ENCODE measurements at places on chromosomes 6 and 20.

GRCh38 chr6:17281497-17282481 lies 628 bp downstream of the RBM24 start:
- DNase-seq, result no peak

GRCh38 chr6:14224359-14225103 lies 107.0 kb downstream of the CD83 start:
- DNase-seq, result no peak

GRCh38 chr6:9593554-9593953 lies 821.3 kb downstream of the TFAP2A start:
- no peak for DNase-seq

DNA sequence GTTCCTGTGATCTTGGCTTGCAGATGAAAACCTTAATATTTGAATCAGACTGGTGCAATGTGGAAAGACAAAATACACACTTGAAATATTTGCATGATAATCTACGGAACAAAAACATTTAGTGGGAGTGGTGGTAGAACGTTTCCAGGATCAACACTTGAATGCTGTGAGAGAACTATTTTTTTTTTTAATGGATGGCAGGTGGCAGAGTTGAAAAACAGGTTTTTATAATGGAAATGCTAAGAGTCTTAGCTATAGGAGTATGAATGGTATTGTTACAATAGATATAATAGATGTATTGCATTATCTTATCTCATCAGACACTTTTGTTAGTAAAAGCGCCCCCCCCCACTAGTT lies 49.2 kb downstream of the CDKAL1 start:
- no peak for DNase-seq

DNA sequence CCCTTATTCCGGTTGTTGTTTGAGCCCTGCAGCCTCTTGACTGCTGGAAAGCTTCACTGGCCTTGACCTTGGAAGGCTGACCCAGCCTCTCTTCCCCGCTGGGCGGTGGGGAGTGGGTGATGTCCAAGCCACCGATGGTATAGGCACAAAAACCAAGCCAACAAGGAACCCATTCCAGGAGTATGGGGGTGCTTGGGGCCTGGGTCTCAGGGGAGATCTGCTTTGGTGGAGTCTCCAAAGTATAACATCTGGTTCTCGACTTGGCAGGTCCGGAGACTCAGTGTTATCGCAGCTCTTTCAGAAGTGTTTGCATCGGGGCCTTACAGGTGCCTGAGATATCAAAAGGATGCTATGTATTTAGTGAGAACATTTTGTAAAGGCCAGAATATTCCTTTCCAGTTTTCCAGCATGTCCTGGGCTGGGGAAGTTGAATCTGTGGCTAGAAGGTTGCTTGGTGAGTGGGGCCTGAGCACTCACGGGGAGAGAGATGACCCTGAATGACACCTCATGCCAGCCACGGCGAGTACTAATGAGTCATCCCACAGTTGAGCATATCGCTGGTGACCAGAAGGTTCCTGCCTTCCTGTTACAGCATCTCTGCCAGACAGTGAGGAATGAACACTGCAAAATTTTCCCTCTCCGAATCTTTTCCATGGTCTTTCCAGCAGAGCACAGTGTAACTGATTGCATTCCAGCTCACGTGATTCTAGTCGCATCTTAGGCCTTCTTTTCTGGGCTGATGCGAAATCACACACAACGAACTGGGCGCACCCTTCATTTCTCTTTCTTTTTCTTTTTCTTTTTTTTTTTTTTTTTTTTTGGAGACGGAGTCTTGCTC lies 133.9 kb downstream of the ZDHHC14 start:
- DNase-seq, result no peak

DNA sequence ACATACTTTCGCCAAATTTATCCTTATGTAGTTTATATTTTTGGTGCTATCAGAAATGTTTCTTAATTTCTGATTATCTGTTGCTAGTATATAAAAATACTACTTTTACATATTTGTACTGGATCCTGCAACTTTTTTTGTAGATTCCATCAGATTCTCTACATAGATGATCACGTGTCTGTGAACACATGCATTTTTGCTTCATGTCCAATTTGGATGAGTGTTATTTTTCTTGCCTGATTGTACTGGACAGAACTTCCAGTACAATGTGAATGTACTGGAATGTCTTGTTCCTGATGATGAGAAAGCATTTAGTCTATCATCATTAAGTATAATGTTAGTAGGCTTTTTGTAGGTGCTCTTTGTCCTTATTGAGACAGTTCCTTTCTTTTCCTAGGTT lies 25.0 kb upstream of the SSR1 start:
- no peak for DNase-seq

DNA sequence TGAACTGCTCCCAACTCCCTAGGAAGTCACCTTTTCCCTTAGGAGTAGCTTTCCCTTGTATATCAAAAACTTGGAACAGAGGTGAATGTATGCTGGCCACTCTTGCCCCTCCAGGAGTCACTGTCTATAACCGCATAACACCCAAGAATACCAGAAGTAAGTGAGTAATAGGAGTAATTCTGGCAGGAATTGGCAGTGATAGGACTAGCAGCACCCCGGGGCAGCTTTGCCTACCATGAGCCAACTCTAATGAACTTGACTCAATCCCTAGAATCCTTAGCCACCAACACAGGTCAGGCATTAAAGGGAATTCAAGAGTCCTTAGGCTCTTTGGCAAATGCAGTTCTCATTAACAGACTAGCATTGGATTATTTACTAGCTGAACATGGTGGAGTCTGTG lies 28.8 kb upstream of the CD164 start:
- no peak for DNase-seq

- no peak for DNase-seq
Observed at GRCh38 chr20:13333793-13334192, 112.7 kb downstream of the ISM1 start.

DNA sequence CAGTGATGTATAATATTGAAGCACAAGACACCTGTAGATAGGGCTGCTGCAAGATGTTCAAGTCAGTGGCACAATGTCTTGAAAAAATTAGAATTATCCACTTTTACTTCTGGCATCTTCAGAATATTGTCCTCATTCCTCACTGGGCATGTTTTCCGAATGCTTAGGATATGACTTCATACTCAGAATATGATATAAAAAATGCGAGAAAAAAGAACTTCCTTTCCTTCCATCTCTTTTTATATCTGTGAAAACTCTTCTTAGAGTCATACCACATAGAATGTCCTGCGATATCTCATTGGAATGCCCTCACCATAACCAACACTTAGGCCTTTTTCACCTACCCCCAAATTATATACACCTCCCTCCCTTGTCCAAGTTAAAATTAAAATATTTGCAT lies 4.6 kb downstream of the MAS1L start:
- DNase-seq, result no peak

DNA sequence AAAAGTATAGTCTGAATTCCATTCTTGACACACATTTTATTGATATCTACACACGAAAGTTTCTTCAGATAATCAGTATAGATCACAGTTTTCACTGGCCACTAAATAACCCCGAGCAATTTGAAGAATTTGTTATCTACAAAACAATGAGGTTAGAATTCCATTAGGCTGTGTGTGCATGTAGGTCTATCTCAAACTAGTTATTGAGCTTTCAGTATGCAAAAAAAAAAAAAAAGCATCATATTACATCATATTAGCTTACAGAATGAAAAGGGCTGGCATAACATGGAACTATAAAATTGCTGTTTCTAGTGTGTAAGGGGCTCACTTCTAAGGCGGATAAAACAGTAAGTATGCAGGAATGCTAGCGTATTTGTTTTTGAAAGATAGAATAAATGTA lies 59.5 kb upstream of the ADGRG6 start:
- DNase-seq, result no peak

All from stimulated activated CD4-positive, alpha-beta T cell treated with anti-CD3 and anti-CD28 coated beads, Interleukin-15, amount 100 ng/mL, for 1 hour (primary cell).